ENCODE measurements at places on chromosomes 13 and 19.

DNA sequence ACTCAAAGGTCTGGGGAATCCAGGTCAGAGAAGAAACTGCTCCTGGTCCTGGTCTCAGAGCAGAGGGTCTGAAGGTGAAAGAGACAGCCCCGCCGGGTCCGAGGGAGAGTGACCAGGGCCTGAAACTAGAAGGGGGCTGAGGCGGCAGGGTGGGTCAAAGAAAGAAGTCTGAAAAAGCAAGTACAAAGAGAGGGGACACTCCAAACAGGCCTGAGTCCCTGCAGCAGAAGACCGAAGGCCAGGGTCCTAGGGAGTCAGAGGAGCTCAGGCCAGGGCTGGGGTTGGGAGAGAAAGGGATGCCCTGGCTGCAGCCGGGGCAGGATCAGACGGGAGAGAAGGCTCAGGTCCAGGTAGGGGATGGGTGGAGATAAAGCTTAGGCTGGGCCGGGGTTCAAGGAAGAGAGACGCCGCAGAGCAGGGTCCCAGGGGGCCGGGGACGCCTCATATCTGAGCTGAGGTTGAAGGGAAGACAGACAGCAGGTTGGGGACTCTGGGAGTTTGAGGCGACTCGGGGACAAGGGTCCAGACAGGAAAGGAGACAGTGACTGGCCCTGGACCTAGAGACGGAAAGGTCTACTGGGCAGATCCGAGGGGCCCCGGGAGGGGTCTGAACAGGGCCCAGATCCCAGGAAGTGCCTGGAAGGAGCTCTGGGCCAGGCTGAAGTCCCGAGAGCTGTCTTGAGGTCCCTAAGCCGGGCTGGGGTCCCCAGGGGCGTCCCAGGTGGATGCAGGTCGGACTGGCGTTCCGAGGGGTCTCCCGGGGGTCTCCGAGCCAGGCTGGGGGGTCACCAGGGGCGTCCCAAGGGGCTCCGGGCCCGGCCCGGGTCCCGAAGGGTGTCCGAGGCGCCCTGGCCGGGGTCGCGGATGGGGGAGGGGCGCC lies 795 bp downstream of the MLLT1 start:
- no peak for DNase-seq

- DNase-seq: no peak
Measured at GRCh38 chr13:114134944-114135610, 2.7 kb upstream of the RASA3 start.

DNA sequence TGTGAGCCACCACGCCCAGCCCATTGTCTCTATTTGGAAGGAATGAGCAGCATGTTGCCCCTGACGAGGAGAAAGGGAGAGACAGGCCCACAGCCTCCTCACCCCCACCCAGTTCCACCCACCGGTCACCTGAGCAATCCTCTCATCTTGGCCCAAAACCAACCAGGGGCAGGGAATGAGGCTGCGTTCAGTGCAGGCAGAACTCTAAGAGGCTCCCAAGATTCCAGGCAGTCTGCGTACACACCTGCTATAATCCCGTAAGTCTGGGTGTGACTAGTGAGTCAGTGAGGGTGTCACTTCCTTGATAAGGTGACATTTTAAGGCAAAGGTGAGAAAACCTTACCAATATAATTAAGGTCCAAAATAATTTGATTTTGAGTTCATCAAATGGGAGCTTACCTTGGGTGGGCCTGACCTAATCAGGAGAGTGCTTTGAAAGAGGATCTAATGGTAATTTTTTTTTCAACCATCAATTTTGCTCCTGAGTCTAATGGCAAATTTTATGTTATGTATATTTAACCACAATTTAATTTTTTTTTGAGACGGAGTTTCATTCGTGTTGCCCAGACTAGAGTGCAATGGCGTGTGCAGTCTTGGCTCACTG lies 26.9 kb upstream of the KLF2 start:
- no peak for DNase-seq

GRCh38 chr13:20658451-20659040 lies 45.0 kb upstream of the IL17D start:
- DNase-seq: no peak

GRCh38 chr13:73189776-73190175 lies 131.0 kb downstream of the KLF5 start:
- DNase-seq: no peak

DNA sequence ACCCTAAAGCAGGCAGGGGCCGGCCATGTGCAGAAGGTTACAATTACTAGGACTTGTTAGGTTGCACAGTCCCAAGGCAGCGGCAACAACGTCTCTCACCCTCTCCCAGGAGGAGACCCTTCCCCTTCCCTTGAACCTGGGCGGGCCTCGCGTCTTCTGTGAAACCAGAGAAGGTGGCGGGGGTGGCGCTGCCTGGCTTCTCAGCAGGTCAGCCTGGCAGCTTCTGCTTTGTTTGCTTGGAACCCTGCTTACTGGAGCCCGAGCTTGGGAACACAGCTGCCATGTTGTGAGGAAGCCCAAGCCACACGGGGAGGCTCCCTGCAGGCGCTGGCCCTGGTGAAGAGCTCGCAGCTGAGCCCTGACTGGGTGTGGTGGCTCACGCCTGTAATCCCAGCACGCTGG lies 15.5 kb downstream of the MKNK2 start:
- DNase-seq: no peak

DNA sequence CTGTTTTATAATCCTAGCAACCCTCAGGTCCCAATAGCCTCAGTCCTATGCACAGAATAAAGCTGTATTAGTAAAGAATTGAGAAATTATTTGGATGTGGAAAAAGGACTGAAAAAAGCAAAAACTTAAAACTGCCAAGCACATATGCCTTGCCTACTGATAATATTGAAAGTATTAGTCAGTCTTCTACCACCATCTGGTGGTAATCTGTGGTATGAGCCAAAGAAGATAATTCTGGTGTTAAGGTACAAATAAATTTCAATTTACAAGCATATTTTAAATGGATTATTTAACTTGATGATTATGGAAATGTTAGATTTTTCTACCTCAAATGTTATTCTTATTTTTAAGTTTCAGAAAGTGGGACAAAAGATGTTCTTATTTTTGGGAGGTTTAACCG lies 460.3 kb upstream of the KLHL1 start:
- no peak for DNase-seq

- DNase-seq: no peak
Measured at GRCh38 chr13:75366380-75367280, 115.3 kb downstream of the TBC1D4 start.

GRCh38 chr13:22874839-22875238 lies 305.9 kb upstream of the SGCG start:
- no peak for DNase-seq

DNA sequence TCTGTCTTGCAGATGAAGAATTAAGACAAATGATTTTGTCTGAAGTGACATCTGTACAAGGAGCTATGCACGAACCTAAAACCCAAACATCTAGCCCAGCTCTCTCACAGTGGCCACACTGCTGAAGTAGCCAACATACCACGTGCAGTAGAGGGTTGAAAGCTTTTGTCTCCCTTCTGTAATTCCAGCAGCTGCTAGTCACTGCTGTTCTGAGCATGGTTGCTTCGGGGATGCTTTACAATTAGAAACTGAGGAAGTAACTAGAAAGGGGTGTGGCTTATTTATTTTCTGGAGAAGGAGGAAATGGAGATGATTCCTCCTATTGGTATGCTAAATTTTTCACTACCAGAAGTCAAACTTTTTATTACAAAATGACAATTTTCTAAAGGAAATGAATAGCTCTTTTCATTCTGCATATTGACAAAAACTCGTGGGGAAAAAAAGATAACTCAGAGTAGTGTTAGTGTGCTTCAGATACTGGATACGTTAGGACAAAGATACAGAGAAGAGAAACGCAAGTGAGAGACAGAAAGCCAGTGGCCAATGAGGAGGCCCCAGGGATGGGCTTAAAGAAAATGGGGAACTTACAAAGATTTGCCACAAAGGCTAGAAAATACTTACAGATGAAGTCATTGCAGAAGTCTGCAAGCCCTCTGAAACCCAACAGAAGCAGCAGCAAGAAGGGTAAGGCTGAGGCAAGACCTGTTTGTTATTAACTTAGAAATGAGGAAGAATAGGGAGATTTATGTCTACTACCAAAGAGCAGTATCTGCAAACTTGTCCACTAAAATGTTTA lies 192.7 kb upstream of the MIR17HG start:
- no peak for DNase-seq

DNA sequence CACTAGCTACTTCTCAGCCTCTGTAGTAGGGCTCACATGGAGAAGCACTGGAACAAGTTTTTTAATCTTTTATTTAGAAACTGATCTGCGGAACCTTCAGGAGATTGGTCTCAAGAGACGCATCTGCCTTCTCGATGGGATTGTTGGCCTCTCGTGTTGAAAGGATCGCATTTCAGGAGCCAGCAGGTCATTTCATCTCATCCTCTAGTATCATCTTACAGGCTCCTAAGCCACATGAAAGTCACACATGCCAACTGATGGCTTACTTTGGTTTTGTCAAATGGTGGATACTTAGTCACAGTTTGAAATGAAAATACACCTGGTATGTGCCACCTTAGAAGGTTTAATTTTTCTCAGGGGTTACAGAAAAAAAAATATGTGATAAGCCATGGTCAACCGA lies 1703.6 kb downstream of the EFNB2 start:
- DNase-seq: no peak

GRCh38 chr19:48530066-48530720 lies 18.6 kb upstream of the LMTK3 start:
- DNase-seq: no peak

GRCh38 chr19:3949997-3950859 lies 17.4 kb downstream of the NMRK2 start:
- DNase-seq: no peak

DNA sequence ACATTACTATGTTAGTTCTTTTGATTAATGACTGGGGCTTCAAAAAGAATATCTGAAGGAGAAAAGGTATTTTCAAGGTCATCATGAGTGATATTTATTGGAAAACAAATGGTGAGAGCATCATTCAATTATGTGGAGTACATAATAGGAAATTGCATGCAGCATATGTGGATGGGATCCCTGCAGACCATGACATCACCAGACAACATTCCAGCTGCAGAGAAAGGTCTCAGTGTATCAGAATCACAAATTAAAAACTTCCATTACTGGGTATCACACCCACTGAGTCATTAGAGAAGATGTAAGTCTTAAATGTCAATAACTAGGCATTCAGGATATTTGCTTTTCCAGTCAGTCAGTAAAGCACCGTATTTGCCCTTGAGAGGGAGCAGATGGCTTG lies 574.4 kb upstream of the SLC10A2 start:
- no peak for DNase-seq

DNA sequence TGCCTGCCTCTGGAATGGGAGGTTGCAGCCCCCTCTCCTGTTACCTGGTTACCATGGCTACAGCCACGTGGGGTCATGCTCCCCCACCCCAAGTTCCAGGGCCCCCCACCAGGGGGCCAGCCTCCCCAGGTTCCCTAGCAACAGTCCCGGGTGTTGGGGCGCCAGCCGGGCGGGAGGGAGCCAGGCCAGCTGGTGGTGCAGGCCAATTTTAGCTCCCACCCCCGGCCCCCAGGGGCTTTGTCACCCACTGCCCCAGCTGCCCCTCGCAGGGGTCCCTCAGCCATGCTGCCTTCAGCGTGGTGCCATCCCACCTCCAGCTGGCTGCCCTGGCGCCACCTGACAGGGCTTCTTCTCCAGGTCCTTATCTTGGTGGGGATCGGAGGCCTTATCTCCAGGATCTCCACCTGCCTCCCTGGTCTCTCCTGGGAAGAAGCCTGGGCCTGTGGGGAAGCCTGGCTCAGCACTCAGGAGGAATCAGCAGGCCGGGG lies 3.0 kb downstream of the MARK4 start:
- DNase-seq: no peak

DNA sequence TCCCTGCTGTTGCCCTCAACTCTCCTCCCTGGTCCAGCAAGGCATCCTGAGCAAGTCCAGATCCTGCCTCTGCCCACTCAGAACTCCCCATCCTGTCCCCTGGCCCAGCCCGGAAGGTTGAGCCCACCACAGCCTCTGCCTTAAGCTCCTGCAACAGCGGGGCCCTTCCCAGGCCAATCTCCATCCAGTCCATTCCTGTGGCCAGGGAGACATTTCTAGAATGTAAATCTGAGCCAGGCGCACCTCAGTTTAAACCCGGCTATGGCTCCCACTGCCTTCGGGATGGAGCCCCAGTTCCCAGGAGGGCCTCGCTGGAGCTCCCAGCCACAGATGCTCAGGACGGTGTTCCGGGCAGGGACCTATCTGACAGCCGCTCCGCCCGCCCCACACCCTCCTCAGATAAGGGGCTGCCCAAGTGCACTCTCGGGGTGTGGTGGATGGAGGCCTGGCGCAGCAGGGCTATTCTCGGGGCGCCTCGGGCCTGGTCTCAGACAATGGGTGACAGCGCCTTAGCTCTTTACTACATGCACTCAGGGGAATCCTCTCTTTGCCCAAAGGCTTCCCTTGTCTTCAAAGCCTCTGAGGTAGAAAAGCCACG lies 5.3 kb downstream of the TRAPPC6A start:
- no peak for DNase-seq

DNA sequence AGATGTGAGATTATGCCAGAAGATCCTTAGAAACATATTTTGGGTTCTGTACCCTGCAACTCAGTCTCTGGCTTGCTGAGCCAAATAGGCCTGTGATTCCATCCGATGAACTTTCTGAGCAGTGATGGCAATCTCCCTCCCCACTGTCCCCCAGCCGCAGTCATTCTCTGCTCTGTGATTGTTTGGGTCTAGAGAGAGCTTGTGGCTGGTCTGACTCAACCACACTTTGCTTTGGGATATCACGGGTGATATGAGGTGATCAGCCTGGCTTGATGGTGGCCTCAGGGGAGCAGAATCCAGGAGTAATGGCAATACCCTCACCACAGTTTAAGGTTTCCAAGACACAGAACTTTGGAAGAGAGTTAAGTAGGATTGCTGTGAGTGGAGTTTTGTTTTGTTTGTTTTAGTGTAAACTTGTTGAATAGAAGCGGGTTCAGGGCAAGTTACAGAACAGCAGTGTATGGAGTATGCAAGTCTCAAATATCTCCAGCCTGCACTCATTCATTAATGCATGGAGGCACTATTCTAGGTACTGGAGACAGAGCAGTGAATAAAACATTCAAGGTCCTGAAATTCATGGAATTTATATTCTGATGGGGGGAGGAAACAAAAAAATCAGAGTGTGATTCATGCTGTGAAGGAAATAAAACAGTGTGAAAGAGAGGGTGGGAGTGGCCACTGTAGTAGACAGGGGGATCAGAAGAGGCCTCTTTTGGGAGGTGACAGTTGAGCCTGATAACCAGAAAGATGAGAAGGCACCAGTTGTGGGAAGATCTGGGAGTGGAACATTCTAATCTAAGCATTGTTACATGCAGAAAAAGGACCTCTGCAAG lies 5.3 kb downstream of the SAMD4B start:
- no peak for DNase-seq

GRCh38 chr13:32504263-32504662 lies 34.3 kb downstream of the N4BP2L2 start:
- DNase-seq: no peak

All from cortex of kidney (tissue), 1 donor.